ENCODE measurements at places on chromosomes 5 and 9. TPM values are rescaled to one million over a fixed set of nuclear protein-coding genes. Genes with fewer than 3 reads are reported as not detected.

DNA sequence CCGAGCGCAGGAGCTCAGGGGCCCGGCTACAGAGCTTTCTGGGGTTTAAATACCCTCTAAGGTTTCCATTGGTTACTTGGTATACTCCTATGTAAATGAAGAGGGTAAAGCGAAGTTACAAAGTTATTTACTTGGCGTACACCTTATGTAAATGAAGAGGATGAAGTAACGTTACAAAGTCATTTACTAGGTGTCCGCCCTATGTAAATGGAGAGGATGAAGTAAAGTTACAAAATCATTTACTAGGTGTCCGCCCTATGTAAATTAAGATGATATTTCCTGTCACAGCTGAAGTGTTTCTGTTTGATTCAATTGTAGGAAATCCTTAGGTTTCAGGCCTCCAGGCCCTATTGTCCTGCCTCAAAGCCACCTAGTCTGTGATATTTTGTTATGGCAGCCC is 358.2 kb downstream of the MTRR start:
- no peaks in the 10 kb centered on the region for H3K36me3 ChIP-seq
- no peak overlapping the region for H3K27ac ChIP-seq
- no peaks in the 10 kb centered on the region for H3K4me1 ChIP-seq
- H3K27me3 ChIP-seq, result no peaks in the 10 kb centered on the region
- no peak for DNase-seq

The SLCO6A1 gene
- polyA plus RNA-seq, result not detected

- peaks cover 3% of the 10 kb centered on the region for H3K4me1 ChIP-seq
- H3K4me3 ChIP-seq, result no peak overlapping the region
- H3K36me3 ChIP-seq, result no peaks in the 10 kb centered on the region
- DNase-seq, result no peak
- no peak overlapping the region for H3K27ac ChIP-seq
Observed at GRCh38 chr9:124019771-124020519, 8.4 kb downstream of the LHX2 start.

DNA sequence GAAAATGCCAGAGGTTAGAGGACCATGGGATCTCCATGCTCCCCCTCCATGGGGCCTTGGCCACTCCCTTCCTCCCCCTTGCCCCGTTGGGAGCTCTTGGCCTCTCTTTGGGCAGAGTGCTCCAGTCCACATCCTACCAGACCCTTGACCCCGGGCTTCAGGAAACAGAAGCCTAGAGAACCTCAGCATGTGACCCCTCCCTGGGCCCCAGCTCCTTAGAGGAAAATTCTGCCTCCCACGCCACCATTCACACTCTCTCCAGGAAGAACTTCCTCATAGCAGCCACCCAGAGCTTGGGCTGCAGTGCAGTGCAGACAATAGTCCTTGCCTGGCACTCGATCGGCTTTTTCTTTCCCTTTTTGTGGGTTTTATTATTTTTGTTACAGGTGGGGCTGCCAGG is 6.0 kb downstream of the LHX6 start:
- peaks cover 18% of the 10 kb centered on the region for H3K27me3 ChIP-seq
- no peaks in the 10 kb centered on the region for H3K4me1 ChIP-seq
- H3K27ac ChIP-seq, result no peak overlapping the region
- DNase-seq, result no peak
